ENCODE measurements at places on chromosomes 3 and 15.

- DNase-seq, result peak; percentile 15
Measured at GRCh38 chr3:155420881-155421486, 127.5 kb upstream of the STRIT1 start.

GRCh38 chr3:124786511-124787241 lies 56.4 kb downstream of the UMPS start:
- no peak for DNase-seq

GRCh38 chr3:59540241-59540640 lies 490.4 kb upstream of the CFAP20DC start:
- DNase-seq, result no peak

GRCh38 chr3:22361521-22361920 lies 610.5 kb upstream of the ZNF385D start:
- no peak for DNase-seq

DNA sequence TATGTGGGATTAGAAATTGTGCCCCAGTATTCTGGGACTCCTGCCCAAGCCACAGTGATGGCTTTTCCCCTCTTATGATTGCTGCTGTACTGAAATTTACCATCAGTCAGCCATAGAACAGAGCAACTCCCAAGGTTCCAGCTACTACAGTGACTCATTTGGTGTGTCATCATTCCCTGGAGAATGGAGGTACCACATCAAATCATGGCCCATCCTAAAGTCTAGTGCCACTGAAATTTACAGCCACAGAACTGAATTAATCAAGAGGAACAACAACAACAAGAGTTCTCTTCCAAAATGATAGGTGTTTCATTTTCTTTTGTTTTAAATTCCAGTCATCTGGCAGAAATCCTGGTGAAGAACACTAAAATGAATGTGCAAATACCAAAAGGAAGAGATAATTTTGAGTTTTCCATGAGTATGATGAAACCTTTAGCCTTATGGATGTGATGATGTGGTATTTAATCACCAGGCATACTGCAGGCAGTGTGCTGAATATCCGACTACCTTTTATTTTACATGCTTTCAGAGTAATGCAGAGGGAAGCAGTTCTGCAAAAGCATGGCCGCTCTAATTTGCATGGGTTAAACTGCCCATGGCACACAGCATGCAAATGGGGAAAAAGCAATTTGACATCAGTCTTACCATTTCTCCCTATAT lies 75.6 kb upstream of the SLC2A2 start:
- no peak for DNase-seq

DNA sequence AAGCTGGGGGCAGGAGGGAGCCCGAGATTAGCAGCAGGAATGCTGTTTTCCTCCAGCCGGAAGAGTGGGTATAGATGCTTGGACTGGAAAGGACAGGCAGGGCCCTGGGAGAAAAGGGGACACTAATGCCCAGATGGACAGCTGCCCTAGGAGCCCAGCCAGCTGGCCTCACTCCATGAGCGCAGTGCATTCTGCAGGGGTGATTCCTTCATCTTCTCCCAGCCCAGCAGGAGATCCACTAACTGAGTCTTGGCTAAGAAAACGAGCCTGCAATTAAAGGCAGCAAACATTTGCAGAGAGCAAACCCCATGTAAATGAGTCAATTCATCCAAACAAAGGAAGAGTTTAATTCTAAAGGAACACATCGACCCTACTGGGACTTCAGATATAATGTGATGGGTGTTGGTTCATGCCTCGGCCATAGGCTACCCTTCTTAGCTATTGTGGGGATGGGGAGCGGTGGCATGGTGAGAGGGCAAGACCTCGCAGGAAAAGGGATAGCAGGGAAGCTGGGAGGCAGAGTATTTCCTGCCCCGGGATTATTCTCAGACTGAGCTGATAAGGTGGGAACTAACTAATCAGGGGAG lies 13.3 kb upstream of the MINAR1 start:
- DNase-seq, result no peak

DNA sequence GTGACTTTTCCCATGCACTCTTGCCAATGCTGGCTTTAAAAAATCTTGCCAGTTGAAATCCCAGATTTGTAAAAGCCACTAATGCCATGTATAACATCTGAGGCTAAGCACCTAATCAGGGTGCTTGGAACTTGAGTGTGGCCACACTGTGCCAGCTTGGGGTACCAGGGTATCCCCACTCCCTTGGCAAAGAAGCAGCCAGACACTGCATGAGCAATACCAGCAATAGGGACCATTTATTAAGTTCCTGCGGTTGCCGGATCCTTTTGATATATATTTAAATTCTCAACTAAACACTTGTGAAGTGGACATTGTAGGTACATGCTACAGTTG lies 2.2 kb upstream of the RHCG start:
- no peak for DNase-seq

GRCh38 chr3:188264226-188265207 lies 110.6 kb downstream of the LPP start:
- DNase-seq, result no peak

GRCh38 chr3:190169243-190169642 lies 48.5 kb upstream of the P3H2 start:
- DNase-seq, result no peak

GRCh38 chr3:16940769-16941700 lies 56.3 kb downstream of the PLCL2 start:
- DNase-seq, result no peak

GRCh38 chr3:127483902-127484591 lies 106.5 kb downstream of the TPRA1 start:
- DNase-seq, result no peak

DNA sequence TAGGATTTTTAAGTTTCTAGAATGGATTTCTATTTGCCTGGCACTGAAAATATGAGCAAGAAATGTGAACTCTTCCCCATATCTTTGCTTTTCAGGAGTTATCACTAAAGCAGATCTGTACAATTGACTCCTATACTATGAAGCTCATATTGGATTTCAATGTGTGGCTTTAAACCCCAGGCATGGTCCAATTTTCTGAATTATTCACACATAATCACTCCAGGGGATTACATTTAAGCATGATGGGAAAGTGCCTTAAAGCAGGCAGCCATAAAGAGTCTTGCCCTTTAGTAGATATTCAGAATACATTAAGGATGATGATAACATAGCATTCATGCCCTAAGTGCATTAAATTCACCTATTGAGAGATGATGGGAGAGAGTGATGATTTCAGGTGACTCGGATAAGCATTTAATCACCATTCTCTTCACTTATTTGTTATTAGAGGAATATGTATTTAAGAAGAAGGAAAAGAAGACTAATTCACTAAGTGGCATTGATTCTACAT lies 331.8 kb upstream of the ROBO1 start:
- no peak for DNase-seq

GRCh38 chr3:185958626-185959025 lies 20.8 kb upstream of the TRA2B start:
- DNase-seq, result no peak

DNA sequence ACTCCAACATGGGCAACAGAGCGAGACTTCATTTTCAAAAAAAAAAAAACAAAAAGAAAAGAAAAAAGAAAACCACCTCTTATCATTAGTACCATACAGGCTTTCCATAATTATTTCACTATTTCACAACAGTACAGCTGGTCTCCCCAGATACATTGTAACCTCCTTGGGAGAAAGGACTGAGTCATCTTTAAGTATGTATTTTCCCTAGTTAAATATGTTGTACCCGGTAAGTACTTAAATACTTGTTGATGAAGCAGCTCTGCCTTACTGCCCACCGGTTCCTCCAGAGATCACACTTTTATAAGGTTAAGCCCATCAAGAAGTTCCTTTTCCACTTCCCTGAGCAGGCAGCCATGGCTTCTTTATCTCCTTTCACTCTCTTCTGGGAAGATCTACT lies 789.5 kb upstream of the CFAP20DC start:
- no peak for DNase-seq

DNA sequence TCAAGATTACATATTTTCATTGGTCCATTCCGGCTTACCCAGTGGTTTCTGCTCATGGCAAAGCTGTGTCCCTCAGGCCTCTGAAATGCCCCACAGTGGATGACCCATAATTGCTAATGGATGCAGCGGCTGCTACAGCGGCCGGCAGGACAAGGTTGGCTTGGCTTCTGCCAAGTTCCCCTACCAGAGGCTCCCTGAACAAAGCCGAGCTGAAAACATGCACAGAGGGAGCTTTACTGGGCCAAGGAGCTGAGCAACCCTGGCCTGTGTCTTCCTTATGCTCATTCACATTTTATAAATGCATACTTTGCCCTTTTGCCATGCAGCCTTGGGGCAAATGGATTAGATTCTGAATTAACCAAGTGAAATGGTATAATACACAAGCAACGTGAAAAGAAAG lies 150.5 kb downstream of the NTRK3 start:
- DNase-seq, result no peak

- no peak for DNase-seq
Measured at GRCh38 chr3:56894881-56895431, 93.2 kb upstream of the ARHGEF3 start.

- DNase-seq, result no peak
Measured at GRCh38 chr15:73550190-73550589, 83.0 kb downstream of the NPTN start.

DNA sequence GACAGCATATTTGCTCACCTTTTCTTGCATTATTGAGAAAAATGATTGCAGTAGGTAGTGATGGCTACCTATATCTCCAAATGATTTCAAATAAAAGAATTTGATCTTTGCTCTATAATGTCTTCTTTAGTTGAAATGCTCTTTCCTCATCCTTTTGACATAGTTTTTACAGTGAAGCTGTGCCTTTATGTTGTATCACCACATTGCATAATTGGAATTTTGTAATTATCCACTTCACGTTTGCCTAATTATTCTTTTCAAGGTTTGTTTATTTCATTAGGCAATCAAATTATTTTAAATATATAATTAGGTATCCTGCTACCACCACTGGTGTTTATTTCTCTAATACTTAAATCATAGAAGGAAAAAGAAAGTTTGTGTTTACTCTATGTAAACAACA lies 21.3 kb upstream of the P2RY13 start:
- no peak for DNase-seq

DNA sequence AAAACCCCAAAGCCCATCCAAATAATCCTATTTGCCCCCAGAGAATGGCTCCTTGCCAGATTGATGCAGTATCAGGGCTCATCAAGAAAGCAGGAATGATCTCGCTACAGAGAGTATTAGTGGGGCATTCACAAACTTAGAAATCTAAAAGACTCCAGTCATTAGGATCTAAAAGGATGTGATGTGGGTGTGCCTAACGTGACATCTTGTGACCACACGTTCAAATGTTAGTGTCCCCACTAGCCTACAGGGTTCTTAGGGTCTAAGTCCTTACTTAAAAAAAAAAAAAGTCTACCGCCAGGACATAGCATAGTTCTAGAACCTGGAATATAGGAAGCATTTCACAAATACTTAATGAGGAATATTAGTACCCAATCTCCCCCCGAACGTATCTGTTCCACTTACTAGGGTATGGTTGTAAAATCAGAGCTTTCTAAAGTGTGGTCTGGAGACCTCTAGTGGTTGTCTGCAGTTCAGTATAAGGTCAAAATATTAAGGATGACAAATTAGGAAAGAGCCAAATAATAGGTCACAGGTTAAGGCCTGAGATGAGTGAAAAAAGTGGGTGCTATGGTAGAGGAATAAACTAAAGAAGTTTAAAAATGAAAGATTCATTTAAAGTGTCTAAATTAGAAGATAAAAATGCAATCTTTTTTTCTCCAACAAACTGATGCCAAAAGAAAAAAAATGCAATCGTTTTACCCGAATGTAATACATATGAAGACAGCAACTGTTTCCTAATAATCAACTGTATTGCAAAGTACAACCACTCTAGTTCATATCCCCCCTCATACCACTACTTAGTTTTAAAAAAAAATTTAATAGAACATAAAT lies 4.2 kb upstream of the CHRM5 start:
- DNase-seq, result no peak

- DNase-seq, result no peak
Measured at GRCh38 chr15:61856295-61856694, 204.0 kb downstream of the VPS13C start.

DNA sequence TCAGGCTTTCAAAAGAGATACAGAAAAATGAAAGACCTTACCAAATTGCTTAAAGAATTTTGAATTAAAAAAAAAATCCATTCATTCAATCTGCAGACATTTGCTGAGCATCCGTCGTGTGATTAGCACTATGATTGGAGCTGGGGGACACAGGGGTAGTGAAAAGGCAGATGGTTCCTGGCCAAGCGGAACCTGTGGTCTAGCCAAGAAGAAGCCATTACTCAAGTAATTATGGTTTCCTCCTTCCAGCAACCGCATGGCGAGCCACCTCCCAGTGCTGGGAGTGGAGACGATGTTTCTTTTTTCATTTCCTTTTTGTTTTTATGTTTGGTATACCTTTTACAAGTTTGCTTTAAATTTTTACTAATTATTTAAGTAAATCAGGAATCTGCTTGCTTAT lies 140.2 kb downstream of the CACNA2D3 start:
- DNase-seq, result no peak

GRCh38 chr3:42439261-42440115 lies 29.1 kb upstream of the LYZL4 start:
- peak; percentile 61 for DNase-seq

GRCh38 chr3:70471464-70472342 lies 159.3 kb upstream of the MDFIC2 start:
- no peak for DNase-seq

DNA sequence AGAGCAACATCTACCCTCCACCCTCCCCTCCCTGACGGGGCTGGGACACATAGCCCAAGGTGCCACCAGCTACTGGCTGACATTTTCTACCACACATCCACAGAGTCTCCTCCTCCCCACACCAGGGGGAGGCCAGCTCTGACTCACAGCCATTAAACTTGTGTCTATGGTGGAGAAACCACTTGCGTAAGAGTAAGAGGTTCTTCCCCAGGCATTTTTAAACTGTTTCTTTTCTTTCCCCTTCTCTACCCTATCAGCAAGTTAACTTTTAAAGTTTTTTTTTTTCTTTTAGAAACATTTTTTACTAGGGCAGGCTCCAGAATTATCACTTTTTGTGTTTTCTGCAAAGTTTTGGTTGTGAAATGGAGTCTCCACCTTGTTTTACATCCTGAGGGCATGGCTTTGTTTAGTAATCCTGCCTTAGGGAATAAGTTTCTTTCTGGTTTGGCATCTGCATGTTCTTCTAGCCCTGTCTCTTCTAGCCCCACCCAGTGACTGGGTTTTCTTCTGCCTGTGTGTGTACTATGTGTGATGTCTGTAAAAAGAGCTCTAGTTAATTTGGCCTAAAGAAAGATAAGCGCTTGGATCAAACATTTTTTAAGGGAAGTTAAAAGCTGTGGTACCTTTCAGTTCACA lies 148.8 kb upstream of the GADL1 start:
- no peak for DNase-seq

DNA sequence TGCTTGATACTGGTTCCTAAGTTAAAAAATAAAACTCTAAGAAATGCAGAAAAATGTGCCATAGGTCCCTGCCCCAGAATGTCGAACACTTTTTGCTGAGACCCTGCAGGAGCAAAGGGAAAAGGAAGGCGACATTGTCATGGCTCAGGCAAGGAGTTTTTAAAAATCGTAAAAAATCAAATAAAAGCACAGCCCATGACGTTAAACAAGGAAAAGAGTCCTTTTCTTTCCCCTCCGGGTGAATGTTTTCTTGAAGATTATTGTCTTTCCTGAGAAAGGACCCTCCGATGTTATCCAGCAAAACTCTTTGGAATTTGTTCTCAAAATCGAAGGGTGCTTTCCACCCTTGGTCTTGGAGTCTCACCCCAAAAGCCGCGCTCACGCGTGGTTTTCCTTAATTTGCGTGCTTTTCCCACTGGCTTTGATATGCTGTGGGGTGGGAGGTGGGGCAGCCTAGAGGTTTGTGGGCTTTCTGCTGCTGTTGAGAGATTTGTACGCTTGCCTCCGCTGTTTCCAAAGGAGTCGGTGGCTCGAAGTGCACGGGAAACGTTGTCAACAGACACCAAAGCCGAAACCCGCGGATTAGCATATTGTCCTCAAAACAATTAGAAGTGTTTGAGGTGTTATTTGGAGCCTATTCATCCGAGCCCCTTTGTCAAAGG lies 2.9 kb downstream of the SOX14 start:
- DNase-seq, result no peak
